ENCODE measurements at places on chromosomes 2 and 18. TPM values are rescaled to one million over a fixed set of nuclear protein-coding genes. Genes with fewer than 3 reads are reported as not detected.

The FARSB gene
- total RNA-seq, result 52.0 TPM

The TBR1 gene
- not detected for total RNA-seq

The NEURL3 gene
- total RNA-seq, result not detected

The ALK gene
- total RNA-seq, result not detected

The ANKRD30B gene
- not detected for total RNA-seq

The IL1RL1 gene
- total RNA-seq, result 0.44 TPM

The DSG4 gene
- not detected for total RNA-seq

The AQP12A gene
- not detected for total RNA-seq

GRCh38 chr2:88754585-88755320 is 63.3 kb downstream of the RPIA start:
- H3K4me3 ChIP-seq, result no peak overlapping the region
- no peaks in the 10 kb centered on the region for H3K27me3 ChIP-seq
- peaks cover 36% of the 10 kb centered on the region for H3K36me3 ChIP-seq
- peak; percentile 9 for DNase-seq
- H3K27ac ChIP-seq, result peak overlapping the region; percentile 32

- no peak for DNase-seq
- 0 out of 2 replicates have a peak, but pooled peaks cover 7% of the 10 kb centered on the region for H3K27me3 ChIP-seq
- H3K4me3 ChIP-seq, result no peak overlapping the region
- no peaks in the 10 kb centered on the region for H3K4me1 ChIP-seq
- no peaks in the 10 kb centered on the region for H3K36me3 ChIP-seq
Observed at GRCh38 chr2:158815166-158815565, 20.0 kb downstream of the DAPL1 start.

DNA sequence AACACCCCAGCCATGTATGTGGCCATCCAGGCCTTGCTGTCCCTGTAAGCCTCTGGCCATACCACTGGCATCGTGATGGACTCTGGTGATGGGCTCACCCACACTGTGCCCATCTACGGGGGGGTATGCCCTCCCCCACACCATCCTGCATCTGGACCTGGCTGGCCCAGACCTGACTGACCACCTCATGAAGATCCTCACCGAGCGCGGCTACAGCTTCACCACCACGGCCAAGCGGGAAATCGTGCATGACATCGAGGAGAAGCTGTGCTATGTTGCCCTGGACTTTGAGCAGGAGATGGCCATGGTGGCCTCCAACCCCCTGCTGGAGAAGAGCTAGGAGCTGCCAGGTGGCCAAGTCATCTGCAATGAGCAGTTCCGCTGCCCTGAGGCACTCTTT is 80.4 kb upstream of the ZCCHC2 start:
- H3K27me3 ChIP-seq, result no peaks in the 10 kb centered on the region
- no peak for DNase-seq
- no peaks in the 10 kb centered on the region for H3K36me3 ChIP-seq
- no peak overlapping the region for H3K4me3 ChIP-seq

DNA sequence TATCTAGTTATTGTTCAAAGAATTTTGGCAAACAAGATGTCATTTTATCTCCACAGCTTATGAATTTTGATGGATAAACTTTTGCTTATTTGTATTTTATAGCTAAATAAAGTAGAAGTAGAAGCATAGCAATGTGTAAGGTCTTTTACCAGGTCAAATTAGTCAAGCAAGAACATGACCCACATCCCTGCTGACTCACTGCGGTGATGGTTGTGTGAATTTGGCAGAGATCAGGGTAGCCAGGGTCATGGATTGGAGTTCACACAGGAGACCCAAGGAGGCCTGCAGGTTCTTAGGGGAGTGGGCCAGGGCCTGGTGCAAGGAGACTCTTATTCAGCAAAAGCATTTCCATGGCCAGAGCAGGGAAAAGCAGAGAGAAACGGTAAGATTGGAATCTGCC is 18.7 kb downstream of the SP140 start:
- no peaks in the 10 kb centered on the region for H3K4me1 ChIP-seq
- H3K4me3 ChIP-seq, result no peak overlapping the region
- no peak overlapping the region for H3K27ac ChIP-seq
- H3K27me3 ChIP-seq, result no peaks in the 10 kb centered on the region

DNA sequence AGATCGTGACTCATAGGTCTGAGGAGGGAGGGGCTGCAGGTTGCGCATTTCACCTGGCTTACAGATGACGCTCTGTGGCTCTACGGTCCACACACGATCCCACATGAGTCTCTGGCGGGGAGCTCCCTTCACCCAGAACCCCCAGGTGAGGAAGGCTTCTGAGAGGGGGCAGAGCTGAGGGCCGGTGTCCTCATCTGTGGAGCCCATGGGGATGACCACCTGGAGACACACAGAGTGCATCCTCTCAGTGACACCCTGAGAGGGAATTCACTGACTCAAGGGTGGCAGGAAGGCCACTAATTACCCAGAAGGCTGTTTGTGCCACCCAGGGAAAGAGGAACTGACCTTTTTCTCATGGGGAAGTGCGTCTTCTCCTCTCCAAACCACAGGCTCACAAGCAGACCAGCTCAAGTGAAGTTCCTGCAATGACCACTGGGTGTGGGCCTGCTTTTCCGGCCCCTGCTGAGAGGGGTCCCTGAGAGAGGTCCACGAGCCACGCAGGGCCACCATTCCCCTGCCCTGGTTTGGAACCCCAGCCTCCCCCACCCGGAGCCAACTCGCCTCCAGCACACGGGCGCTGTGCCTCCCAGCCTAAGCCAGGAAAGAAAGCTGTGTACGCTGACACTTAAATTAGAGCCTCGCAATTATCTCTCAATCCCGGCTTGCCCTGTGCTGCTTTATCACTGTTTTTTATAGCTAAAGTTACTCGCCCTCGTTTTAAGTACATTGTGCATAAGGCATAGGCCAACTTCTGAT is 114.1 kb downstream of the BCL11A start:
- H3K36me3 ChIP-seq, result no peaks in the 10 kb centered on the region
- H3K4me3 ChIP-seq, result no peak overlapping the region
- H3K4me1 ChIP-seq, result no peaks in the 10 kb centered on the region
- DNase-seq, result peak; percentile 13
- no peak overlapping the region for H3K27ac ChIP-seq

GRCh38 chr18:45081566-45082181 is 401.0 kb downstream of the SETBP1 start:
- H3K27me3 ChIP-seq, result no peaks in the 10 kb centered on the region
- no peaks in the 10 kb centered on the region for H3K36me3 ChIP-seq

DNA sequence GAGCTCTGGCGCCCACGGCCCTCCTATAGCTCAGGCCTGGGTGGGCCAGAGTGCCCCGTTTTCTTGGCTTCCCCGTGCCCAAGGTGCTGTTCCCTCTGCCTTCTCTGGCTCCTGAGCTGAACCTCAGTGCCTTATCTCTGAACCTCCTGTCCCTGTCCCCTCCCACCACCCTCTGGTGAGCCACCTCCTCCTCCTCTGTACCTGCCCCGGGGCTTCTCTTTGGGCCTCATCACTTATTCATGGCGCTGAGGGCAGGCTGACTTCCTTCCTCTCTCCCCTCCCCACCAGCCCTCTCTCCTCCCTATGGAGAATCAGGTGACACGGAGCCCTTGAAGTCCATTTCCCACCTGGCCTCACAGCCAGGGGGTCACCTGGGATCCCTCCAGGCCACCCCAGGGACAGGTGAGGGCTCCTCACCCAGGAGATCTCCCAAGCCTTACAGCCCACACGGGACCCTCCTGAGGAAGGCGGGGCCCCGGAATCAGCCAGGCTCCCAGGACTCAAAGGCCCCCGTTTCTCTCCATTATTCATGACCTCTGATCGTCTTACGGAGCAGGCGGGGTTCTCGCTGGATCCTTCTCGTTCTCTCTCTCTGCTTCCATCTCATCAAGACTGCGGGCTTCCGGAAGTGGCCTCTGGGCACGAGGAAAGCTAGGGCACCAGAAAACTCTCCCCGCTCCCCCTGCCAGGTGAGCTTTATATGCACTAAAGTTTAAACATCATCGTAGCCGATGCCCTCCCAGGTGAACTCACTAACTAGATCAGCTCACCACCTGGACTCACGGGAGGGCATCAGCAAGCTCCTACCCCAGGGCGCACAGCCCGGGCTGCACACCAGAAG is at the start of gene LOXHD1:
Gene LOXHD1 (minus strand): TSS at position 106 of the 841 bp plus-strand sequence. CDS start 187 bp downstream, outside the sequence.
- H3K4me1 ChIP-seq, result peaks cover 4% of the 10 kb centered on the region
- no peak for DNase-seq
- H3K27ac ChIP-seq, result no peak within 1 kb of the TSS
- no peak within 1 kb of the TSS for H3K4me3 ChIP-seq
- H3K36me3 ChIP-seq, result no peaks in the 10 kb centered on the region

DNA sequence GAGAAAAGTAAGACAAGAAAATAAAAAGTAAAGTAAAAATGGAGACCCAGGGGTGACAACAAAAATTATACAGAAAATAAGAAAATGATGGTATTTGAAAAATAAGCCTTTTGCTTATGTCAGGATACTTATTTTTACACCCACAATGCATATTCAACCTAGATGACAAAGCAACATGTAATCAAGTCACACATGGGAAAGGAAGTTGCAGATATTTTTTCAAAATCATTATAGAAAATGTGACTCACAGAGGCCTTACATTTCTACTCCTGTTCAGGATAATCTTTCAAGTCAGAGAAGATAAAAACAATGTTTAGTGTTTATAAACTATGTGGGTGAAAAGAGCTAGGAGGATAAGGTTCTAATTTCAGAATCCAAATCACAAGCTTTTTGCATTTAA is 275.3 kb upstream of the UBE2E3 start:
- no peaks in the 10 kb centered on the region for H3K36me3 ChIP-seq
- no peak for DNase-seq
- H3K27me3 ChIP-seq, result no peaks in the 10 kb centered on the region
- H3K27ac ChIP-seq, result peak overlapping the region; percentile 65
- no peak overlapping the region for H3K4me3 ChIP-seq

- DNase-seq, result peak; percentile 44
- H3K27ac ChIP-seq, result no peak overlapping the region
- H3K27me3 ChIP-seq, result no peaks in the 10 kb centered on the region
- peaks cover 24% of the 10 kb centered on the region for H3K36me3 ChIP-seq
Observed at GRCh38 chr2:186641807-186642321, 52.0 kb upstream of the FAM171B start.

GRCh38 chr18:57258131-57258777 is 94.1 kb upstream of the ST8SIA3 start:
- no peaks in the 10 kb centered on the region for H3K4me1 ChIP-seq
- H3K27ac ChIP-seq, result no peak overlapping the region
- no peak for DNase-seq
- no peaks in the 10 kb centered on the region for H3K36me3 ChIP-seq
- H3K4me3 ChIP-seq, result no peak overlapping the region

DNA sequence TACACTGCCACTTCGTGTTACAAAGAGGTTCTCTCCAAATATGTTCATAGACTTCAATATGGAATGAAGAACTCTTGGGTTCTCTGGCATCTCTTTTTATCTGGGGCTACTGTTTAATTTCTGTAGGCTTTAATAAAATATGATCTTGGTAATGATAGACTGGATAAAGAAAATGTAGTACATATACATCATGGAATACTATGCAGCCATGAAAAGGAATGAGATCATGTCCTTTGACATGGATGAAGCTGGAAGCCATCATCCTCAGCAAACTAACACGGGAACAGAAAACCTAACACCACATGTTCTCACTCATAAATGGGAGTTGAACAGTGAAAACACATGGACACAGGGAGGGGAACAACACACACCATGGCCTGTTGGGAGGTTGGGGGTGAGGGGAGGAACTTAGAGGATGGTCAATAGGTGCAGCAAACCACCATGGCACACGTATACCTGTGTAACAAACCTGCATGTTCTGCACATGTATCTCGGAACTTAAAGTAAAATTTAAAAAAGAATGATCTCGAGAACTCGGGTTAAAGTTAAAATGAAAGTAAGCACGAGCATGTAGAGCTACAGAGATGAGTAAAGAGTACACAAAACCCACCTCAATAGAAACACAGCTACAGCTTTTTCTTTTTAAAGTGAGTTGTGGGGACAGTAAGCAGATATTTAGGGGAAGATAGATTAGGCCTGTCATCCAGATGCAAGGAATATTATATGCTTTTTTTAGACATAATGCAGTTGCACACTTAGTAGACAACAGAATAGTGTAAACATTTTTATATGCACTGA is 102.3 kb downstream of the SGPP2 start:
- H3K27me3 ChIP-seq, result no peaks in the 10 kb centered on the region
- no peaks in the 10 kb centered on the region for H3K4me1 ChIP-seq
- no peak for DNase-seq

- peaks cover 7% of the 10 kb centered on the region for H3K36me3 ChIP-seq
- H3K27me3 ChIP-seq, result no peaks in the 10 kb centered on the region
- no peak overlapping the region for H3K27ac ChIP-seq
- H3K4me3 ChIP-seq, result no peak overlapping the region
- H3K4me1 ChIP-seq, result peaks cover 24% of the 10 kb centered on the region
- no peak for DNase-seq
Observed at GRCh38 chr2:120256651-120257000, 4.0 kb downstream of the RALB start.

GRCh38 chr2:52475590-52475989 is 1292.0 kb upstream of the CHAC2 start:
- no peak for DNase-seq
- no peaks in the 10 kb centered on the region for H3K4me1 ChIP-seq
- no peak overlapping the region for H3K27ac ChIP-seq
- no peaks in the 10 kb centered on the region for H3K27me3 ChIP-seq
- no peak overlapping the region for H3K4me3 ChIP-seq

DNA sequence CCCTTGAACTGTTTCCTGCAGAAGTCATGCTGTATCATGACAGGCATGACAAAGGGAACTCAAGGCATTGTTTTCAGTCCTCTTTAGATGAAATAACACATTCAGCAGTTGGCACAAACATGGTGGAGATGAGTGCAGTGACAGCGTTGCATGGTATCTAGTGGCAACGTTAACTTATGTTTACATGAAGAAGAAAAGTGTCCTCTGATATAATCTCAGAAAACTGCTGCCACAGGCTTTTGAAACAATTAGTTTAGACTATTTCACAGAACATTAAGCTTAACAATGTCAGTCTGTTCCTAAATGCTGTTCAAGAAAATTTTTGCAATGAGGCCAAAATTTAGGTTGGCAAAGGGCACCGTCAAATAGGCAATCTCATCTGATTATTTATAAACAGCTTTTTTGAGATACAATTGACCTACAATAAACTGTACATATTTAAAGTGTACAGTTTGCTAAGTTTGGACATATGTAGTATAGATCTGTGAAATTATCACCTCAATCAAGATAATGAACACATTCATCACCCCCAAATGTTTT is 64.7 kb downstream of the LYPD6B start:
- DNase-seq, result no peak
- H3K4me3 ChIP-seq, result no peak overlapping the region
- H3K36me3 ChIP-seq, result no peaks in the 10 kb centered on the region

DNA sequence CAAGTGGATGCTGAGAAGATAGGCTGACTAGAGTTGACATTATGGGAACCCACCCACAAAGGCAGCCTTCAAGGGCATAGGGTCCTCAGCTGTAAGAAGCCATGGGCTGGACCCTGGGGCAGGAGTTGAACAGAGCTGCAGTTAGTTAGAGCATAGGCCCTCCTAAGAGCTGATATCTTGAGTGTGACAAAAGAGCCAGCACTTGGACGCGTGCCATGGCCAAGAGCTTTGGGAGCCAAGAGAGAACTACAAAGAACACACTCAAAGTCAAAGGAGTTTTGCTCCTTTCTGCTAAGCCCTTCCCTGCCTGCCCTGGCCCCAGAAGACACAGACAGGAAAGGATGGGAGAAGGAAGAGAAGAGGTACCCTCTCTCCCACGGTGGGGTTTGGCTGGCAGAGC is 29.9 kb upstream of the AGAP1 start:
- peaks cover 33% of the 10 kb centered on the region for H3K4me1 ChIP-seq
- H3K27ac ChIP-seq, result peak overlapping the region; percentile 68
- H3K4me3 ChIP-seq, result no peak overlapping the region

Measured in K562 (cell line).